AG04449 (cell line): ENCODE measurements at places on chromosomes 6 and 20.

- DNase-seq: no peak
Measured at GRCh38 chr20:46367967-46368901, 38.2 kb downstream of the ELMO2 start.

- DNase-seq: no peak
Measured at GRCh38 chr6:110720066-110720465, 95.2 kb downstream of the CDK19 start.

DNA sequence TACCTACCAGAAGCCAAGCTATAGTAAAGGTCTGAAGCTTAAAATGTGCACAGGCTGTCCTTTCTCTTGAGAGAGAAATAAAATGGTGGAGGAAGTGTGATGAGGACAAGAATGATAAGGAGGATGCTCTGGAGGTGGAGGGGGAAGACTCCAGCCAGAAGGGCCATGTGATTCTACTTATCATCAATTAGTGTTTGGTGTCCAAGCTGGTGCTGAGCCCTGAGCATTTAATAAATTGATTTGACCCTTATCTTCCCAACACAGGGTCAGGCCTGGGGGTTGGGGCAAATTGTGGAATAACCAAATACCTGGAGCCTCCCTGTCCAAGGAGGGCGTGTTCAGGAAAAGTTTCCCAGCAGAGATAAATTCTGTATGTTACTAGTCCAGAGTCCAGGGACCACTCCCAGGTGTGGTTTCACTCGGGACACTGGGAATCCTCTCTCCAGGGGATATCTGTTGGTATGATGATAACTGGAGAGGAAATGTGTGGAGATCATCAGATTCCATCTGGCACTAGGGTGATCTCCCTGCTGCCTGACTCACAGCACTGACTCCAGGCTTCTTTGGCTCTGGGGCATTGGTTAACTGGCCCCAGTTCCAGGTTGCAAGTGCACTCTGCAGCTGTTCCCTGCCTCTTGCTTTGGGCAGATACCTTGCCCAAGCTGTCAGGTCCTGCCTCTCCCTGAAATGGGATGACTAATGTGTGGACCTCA, 3.8 kb upstream of the MYBL2 start:
- no peak for DNase-seq

DNA sequence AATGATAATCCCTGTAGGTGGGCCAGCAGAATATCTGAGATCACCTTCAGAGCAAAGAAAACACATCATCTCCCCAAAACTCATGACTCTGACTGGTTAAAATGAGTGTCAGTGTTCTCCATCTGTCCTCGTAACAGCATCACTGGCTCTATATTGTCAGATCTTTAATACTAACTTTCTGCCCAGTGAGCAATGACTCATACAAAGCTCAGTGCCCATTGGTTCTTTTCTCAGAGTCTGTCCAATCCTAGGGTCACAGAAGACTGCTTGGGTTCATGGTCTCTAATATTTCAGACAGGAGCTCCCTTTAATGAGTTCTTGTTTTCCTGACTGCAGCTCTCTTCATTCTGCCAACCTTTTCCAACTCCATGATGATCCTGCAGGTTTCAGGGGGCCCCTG, 36.4 kb downstream of the HLA-DPB1 start:
- peak; percentile 9 for DNase-seq

- DNase-seq: no peak
Measured at GRCh38 chr6:38212579-38212978, 393.1 kb downstream of the ZFAND3 start.

DNA sequence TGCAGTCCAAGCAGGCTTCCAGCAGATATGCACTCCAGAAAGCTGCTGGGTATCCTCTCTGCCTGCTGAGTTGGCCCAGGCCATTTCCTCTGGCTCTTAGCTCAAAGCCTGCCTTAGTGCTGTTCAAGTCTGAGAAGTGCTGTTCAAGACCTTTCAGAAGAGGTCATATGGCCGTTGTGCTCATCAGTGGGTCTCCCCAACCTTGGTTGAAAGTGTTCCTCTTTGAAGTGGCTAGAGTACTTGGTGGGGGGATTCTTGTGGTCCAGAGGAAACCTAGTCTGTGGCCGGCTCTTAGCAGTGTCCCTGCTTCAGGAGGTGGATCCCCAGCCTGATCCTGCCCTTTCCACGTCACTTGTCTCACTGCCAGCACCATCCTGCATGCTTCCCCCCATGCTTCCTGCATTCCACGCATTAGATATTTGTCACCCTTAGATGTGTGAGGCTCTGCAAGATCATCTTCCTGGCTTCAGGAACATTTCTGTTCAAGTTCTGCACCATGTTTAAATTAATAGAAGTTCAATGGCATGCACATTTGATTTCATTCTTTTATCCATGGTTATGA, 105.0 kb downstream of the FIG4 start:
- DNase-seq: no peak

DNA sequence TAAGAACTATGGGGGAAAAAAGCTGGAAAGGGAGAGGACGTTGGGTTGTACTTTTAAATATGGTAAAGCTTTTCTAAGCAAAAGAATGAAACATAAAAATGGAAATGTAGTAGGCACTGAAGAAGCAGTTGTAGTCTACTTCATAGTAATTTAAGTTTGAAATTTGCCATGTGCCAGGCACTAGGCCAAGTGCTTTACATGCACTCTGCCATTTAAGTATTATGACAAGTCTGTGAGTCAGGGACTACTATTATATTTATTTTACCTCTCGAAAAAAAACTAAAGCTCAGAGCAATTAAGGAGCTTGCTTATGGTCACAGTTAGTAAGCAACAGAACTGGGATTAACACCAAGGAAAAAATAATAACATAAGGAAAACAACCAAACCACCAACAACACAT, 257.8 kb downstream of the GMDS start:
- peak; percentile 51 for DNase-seq

GRCh38 chr20:62083312-62083711, 17.6 kb upstream of the TAF4 start:
- DNase-seq: no peak

- peak; percentile 86 for DNase-seq
Measured at GRCh38 chr6:129500958-129501739, 208.8 kb downstream of the ARHGAP18 start.

DNA sequence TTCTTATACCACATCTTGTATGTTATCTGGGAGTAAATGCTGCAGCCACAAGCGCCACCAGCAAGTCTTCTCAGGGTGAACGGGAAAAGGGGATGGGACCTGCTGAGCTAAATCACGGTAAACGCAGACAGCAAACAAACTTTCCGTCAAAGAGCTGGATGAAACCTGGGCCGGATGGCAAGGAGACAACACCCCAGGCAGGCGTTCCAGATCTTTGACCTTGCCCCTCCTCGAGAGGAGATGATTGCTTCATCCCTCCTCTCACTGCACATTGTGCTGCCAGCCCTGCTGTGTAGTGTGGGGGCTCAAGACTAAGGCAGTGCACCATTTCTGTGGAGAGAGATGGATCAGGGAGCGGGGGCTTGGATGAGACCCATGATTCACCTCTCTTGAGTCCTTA, 9.8 kb downstream of the RAET1E start:
- no peak for DNase-seq
